ENCODE measurements at places on chromosomes 12 and 14.

- DNase-seq: no peak
These were observed 28.2 kb downstream of the TTC7B start for GRCh38 chr14:90788031-90788430.

DNA sequence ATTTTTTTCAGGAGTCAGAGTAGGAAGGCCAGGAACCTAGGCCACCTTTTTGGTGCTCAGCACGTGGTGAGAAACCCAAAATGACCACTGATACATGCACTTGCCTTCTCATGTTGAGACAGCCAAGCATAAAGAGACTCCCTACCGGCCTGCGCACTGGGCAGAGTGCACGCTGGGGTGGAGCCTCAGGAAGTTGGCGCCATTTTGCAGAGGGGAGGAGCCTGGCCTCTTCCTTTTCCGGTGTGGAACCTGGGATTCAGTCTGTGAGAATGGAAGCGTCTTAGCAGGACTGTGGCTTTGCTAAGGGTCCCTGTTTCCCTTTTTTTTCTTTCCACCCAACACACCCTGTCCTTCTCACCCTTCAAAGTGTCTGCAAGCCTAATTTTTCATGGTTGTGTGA lies 62.9 kb upstream of the RTRAF start:
- DNase-seq: no peak

DNA sequence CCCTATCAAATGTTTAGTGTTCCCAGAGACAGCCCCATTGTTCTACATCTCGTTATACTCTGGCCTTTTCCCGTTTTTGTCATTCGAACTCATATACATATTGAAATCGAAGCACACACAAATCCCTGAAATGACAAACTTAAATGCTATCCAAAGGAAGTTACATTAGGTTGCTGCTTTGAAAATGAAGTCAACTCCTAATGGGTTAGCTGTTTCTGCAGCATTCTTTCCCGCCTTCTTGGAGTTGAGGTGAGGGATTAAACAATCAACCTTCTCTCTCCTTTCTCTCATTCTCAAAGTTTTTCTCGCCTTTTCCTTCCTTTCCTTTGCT lies 642 bp upstream of the PHC1 start:
- DNase-seq: no peak

DNA sequence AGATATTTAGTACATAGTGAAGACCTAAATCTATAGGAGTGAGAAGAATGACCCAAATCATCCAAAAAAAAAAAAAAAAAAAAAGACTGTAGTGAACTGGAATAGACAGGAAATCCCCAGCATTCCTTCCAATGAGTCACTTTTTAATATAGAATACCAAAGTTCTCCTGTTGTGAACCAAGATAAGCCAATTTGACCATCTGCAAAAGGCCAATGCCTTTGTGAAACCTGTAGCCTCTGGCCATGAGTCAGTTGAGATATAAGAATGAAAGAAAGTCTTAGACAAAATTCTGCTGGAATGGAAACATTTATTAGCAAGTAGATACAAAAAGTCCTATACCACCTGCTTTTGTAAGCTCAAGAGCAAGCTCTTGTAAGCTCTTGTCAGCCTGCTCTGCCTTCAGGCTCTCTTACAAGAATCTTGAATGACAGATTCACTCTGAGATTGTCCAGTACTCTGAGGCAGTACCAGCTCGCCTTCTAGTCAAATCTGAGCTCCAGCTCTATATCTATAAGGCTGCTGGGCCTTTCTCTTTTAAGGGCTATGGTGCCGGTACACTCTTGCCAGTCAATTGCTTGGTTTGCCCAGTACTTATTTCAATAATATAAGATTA lies 243.0 kb upstream of the TMTC1 start:
- no peak for DNase-seq

GRCh38 chr12:97452230-97452629 lies 10.4 kb upstream of the RMST start:
- DNase-seq: no peak

DNA sequence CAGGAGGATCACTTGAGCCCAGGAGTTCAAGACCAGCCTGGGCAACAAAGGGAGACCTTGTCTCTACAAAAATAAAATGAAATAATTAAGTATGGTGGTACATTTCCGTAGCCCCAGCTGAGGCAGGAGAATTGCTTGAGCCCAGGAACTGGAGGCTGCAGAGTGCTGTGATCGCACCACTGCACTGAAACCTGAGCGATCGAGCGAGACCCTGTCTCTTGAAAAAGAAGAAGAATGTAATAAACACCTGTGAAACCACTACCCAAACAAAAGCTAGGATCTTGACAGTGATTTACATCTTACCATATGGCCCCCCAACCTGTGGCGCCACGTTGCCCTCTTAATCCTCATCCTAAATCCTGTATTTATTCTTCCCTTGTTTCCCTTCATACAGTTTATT lies 5.7 kb upstream of the DTX1 start:
- DNase-seq: no peak

- no peak for DNase-seq
These were observed 49.4 kb downstream of the CCNK start for GRCh38 chr14:99530407-99531155.

DNA sequence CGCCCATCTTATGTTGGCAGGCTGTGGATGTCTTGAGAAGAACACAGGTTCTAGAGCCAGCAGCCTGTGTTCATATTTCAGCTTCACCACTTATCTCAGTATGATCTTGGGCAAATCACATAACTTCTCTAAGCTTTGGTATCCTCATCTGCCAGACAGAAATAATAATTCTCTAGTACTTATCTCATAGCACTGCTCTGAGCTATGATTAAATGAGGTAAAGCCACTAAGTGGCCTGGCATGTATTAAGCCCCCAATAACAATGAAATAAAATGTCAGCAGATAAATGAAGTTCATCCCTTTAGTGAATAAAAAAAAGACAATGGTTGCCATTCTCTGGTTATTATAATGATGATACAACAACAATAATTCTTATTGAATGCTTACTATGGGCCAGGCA lies 104.9 kb upstream of the EEA1 start:
- no peak for DNase-seq

DNA sequence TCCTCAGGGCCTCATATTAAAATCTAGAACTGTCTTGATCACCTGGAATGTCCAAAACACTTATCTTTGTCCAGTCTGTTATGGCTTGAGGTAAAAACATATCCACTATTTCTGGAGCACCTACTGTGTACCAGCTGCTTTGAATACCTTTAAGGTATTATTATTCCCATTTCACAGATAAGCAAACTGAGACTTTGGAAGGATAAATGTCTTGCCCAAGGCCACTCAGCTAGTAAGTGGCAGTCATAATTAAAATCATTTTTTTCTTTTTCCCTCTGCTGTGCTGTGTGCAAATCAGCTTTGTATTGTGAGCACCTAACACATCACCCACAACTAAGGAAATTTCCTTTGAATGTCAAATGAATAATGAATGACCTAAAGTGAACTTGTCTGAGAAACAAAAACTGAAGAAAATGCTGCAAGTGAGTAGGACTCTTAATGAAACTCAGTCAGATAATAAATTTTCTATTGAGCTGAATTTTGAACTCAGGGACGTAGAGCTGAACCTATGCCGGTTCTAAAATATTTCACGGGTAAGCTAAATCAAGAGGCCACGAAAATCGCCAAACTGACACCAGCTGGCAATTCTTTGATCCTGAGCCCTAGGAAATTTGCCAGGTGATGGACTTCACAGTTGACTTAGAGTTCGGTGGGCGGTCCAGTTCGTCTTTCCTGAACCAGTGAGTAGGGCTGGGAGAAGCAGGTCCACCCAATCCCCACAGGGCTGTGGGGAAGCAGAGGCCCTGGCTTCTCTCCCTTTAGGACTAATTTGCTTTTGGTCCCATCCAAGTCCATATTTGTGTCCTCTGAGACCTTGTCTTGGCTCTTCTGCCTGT lies 159.7 kb upstream of the PWP1 start:
- no peak for DNase-seq

DNA sequence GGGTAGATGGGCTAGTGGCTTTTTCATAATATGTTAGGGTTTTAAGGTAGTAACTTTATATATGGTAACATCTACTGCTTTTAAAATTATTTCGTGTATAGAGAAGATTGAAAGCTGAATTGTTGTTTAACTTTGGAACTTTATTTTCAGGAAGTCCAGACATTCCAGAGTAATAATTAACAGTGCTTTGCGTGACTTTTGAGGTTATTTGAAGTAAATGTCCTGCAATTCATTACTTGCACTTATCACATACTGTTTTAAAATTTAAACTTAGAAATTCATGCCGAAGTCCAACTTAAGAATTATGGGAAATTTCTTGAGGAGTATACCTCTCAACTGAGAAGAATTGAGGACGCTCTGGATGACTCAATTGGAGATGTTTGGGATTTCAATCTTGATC lies 3.3 kb downstream of the WASHC4 start:
- no peak for DNase-seq

- no peak for DNase-seq
These were observed at the start of gene LRCOL1 for GRCh38 chr12:132610051-132610759. LRCOL1 (minus strand) TSS chr12:132610582; CDS start chr12:132606251, 4,331 bp downstream.

GRCh38 chr14:50038398-50039119 lies 77.8 kb downstream of the VCPKMT start:
- no peak for DNase-seq

DNA sequence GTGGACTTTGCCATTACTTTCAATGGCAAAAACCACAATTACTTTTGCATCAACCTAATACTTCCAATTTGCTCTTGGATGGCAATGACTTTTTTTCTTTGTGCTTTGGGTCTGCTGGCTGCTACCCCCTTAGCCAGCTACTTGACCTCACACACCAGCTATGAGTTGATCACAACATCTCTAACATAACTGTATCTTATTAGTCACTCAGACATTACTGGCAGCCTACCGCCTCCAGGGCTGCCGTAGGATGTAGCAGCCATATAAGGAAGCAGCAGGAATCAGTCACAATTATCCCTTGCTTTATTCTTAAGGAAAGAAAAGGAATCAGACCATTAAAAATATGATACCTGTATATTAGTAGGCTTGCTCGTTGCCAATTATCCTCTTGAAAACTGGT lies 260.5 kb downstream of the ADAMTS20 start:
- no peak for DNase-seq

DNA sequence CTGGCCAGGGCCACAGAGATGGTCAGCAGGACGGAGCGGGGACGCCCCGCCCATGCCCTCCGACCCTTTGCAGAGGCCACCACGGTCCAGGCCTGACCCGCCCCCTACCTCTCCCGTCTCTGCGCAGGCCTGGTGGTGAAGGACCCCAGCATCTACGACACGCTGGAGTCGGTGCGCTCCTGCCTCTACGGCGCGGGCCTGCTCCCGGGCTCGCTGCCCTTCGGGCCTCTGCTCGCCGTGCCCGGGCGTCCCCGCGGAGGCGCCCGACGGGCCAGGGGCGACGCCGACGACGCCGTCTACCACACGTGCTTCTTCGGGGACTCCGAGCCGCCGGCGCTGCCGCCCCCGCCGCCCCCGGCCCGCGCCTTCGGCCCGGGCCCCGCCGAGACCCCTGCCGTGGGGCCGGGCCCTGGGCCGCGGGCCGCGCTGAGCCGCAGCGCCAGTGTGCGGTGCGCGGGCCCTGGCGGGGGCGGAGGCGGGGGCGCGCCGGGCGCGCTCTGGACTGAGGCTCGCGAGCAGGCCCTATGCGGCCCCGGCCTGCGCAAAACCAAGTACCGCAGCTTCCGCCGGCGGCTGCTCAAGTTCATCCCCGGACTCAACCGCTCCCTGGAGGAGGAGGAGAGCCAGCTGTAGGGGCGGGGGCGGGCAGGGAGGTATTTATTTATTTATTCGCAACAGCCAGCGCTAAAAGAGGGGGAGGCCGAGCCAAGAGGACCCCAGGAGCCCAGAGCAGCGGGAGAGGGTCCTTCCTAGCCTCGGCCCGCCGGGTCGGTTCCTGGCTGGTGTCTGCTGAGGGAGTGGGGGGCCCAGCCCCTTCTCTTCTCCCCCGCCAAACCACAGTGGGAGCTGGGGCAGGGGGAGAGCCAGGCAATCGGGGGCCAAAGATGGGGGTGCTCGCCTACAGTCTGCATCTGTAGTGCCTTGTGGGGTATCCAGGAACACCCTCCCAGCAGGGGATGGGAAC lies 8.1 kb downstream of the TAMALIN start:
- DNase-seq: peak; percentile 50

- no peak for DNase-seq
These were observed 38.9 kb downstream of the ETV6 start for GRCh38 chr12:11688379-11688778.

DNA sequence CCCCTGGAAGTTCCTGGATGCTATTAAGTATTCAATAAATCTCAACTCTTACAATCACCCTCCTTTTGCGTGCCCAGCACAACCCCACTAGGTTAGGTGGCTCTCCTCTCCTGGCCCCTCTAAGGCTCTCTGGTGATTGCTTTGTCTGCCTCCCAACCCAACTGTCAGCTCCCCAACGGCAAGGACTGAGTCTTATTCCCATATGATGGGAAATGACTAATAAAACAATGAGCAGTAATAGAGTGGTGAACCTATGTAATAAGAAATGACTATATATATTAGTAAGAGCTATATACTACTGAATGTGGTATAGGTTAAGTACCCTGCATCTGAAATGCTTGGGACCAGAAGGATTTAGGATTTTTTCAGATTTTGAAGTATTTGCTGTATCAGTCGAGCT lies 8.1 kb downstream of the APPL2 start:
- no peak for DNase-seq

GRCh38 chr14:91858536-91859275 lies 8.6 kb downstream of the TC2N start:
- no peak for DNase-seq

DNA sequence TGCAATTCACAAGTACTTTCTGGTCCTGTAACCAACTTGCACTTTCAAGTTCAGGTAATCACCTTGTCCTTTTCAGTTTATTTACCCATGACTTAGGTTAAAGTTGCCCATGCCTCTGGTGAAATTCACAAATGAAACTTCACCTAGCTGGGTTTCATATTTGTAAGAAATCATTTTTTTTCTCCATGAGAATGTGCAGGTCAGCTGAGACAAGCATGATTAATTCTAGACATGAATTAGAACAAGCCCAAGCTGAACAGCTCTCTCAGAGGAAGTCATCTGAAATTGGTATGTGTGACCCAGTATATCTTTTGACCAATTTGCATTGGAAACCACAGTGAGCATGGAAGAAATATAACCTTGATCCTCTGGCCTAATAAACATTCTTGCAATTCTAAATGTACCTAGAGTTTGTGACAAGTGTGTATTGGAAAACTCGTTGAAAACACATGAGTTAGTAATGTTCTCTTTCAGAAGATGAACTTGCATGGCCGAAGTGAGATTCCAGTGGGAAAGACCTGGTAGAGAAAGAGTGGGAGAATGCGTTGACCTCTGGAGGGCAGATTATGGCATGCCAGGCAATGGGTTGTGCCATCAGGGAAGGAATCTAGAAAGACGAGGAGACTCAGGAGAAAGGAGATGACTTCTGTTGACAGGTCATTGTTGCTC lies 486.5 kb downstream of the ZFP36L1 start:
- no peak for DNase-seq

- peak; percentile 82 for DNase-seq
These were observed 446.1 kb downstream of the ZFP36L1 start for GRCh38 chr14:68346556-68347343.

DNA sequence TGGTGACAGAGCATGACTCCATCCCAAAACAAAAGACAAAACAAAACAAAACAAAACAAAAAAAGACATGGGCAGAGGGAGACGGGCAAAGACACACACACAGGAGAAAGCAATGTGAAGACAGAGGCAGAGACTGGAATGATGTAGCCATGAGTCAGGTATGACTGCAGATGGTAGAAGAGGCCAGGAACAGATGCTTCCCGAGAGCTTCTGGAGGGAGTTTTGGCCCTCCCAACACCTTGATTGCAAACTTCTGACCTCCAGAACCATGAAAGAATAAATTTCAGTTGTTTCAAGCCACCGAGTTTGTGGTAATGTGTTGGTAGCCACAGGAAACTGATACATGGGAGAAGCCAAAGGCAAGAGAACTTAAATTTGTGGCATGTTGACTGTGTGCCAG lies 27.1 kb downstream of the VWF start:
- no peak for DNase-seq

GRCh38 chr12:119145367-119145766 lies 33.4 kb upstream of the HSPB8 start:
- no peak for DNase-seq

GRCh38 chr12:93819050-93819491 lies 141.9 kb downstream of the CRADD start:
- peak; percentile 59 for DNase-seq
